ENCODE measurements at places on chromosomes 2 and 18.

DNA sequence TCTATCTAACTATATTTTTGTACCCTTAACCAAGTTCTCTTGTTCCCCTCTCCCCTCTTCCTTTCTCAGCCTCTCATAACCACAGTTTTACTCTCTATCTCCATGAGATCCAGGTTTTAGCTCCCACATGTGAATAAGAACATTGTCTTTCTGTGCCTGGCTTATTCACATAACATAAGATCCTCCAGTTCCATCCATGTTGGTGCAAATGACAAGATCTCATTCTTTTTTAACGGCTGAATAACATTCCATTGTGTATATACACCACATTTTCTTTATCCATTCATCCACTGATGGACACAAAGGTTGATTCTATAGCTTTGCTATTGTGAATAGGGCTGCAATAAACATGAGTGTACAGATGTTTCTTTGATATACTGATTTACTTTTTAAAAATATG is 83.9 kb upstream of the TMEM178A start:
- no peak for DNase-seq

GRCh38 chr2:240302041-240302440 is 133.4 kb upstream of the GPC1 start:
- no peak for DNase-seq

DNA sequence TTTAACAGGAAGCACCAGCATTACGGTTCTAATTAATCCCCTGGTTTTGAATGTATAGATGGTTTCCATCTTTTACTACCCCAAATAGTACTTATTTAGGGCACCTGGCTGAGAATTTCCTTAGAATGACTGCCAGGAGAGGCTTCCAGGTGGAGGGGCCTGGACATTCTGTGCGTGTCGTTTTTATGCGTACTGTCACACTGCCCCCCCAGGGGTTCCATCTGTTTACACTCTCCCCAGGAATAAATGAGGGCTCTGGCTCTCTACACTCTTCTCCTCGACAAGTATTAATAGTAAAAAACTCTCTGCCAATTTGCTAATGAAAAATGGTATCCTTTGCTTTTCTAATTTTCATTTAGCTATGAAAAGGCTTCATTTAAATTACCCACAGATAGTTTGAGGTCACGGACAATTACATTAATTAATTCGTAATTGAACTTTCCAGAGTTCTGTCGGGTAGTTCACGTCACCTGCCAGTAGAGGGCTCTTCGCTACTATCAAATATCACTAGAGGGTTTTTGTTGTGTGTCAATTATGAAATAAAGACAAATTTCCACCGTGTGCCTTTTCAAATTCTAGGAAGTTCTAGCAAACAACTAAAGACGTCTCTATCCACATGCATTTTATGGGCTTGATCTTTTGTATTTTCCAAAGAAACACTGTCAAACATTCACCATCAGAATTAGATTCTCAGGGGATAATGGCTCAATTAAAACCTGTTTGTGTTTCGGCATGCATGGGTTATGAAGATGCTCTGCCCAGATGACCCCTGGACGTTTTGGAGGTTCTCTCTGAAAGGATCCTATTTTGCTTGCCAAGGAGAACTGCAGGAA is 88.8 kb upstream of the ASB18 start:
- DNase-seq, result peak; percentile 44

GRCh38 chr18:10120622-10121021 is 206.8 kb downstream of the VAPA start:
- no peak for DNase-seq

- no peak for DNase-seq
Measured at GRCh38 chr2:102662833-102663232, 43.5 kb downstream of the SLC9A2 start.

DNA sequence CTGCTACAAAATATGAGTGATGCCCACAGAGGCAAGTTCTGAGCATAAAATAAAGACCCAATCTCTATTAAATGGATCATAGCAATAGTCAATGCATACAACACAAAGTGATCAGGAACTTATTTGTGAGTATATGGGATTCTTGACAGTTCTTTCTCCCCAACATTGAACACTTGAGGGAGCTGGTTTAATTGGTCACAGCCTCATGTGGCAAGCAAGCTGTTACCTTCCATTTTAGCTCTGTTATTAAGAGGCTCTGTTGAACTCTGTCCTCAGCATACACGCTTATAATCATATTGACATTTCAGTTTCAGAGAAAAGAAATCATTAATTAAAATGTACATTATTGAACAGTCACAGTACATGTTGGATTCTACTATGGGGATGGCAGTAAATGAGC is 37.6 kb upstream of the PAX3 start:
- no peak for DNase-seq

GRCh38 chr18:26176134-26176533 is 42.5 kb downstream of the PSMA8 start:
- no peak for DNase-seq

DNA sequence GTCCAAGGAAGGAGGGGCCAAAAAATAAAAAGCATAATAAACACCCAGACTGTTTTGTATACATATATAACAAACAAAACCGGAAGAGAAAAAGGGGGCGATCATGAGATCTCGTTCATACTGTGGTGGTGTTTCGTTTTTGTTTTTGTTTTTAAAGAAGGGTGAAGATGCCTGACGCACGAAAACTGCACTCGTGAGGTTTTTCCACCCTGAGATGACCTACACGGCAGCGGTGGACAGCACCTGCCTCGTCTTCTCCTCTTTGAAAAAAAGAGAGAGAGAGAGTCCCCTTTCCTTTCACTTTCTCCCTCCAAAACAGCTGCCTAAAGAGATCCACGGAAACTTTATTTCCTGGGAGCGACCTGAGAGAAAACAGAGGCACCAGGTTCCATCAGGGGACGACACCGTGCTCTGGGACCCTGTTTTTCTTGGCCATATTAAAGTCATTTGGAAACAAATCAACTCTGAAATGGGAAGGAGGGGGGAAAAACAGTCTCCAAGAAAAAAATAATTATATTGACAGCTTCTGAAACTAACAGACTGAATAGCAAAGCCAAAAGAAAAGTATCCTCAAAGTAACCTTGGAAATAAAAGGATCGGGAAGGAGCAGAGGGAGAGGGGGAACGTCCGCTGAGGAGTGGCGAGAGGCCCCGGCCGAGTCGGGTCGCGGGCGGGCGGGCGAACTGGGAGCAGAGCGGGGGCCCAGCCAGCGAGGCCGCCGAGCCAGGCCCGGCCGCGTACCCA is 3.5 kb downstream of the POU3F3 start:
- no peak for DNase-seq

- no peak for DNase-seq
Measured at GRCh38 chr2:86470890-86471289, 29.7 kb downstream of the KDM3A start.

GRCh38 chr2:172211512-172211911 is 108.8 kb upstream of the DLX2 start:
- DNase-seq, result no peak

DNA sequence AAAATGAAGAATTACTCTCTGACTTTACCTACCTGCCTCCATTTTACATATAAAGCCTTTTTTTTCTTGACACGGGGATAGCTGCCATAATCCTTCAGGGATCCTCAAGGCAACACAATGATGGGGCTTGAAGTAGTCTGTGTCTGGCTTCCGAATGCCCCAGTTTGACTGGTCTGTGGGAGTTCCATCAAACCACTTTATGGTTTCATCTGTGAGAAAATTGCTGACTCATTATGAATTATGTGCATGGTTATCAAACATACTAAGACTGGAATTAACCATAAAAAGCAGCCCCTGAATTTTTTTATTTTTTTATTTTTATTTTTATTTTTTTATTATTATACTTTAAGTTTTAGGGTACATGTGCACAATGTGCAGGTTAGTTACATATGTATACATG is 117.5 kb downstream of the PLA2R1 start:
- DNase-seq, result no peak

DNA sequence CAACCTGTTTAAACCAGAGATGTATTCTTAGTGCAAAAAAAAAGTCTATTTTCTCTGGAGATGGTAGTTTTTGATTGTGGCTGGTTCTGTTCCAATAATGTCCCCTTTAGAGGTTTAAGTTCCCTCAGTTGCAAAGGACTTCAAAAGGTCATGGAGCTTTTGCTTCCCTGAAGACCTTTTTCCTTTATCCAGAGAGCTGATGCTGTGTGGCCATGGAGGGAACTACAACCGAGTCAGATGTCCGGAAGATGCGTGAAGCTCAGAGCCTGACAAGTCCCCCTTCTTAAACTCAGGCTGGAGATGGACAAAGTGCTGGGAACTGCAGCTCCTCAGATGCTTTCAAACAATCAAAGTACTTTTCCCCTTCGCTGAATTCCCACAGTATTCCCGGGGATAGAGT is 176.1 kb downstream of the TMEM18 start:
- DNase-seq, result no peak

GRCh38 chr2:111702119-111702803 is 181.7 kb downstream of the ANAPC1 start:
- DNase-seq, result peak; percentile 86

DNA sequence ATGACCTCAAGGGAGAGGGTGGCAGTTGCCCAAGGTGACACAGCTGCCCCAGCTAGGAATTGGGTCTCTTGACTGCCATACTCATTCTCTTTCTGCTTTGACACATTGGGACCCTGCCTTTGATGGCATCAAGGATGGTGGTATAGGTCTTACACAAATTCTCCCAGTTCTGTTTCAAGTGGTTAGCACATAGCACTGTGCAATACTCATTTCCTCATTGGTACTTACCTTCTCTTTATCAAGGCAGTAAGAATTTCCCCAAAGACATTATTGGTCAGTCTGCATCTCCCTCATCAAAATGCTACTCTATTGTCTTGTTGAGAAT is 35.9 kb upstream of the CCDC93 start:
- no peak for DNase-seq

- no peak for DNase-seq
Measured at GRCh38 chr2:236264256-236264655, at the start of gene ASB18. Gene ASB18 (minus strand): TSS chr2:236264406. CDS start chr2:236264345, 61 bp downstream.

DNA sequence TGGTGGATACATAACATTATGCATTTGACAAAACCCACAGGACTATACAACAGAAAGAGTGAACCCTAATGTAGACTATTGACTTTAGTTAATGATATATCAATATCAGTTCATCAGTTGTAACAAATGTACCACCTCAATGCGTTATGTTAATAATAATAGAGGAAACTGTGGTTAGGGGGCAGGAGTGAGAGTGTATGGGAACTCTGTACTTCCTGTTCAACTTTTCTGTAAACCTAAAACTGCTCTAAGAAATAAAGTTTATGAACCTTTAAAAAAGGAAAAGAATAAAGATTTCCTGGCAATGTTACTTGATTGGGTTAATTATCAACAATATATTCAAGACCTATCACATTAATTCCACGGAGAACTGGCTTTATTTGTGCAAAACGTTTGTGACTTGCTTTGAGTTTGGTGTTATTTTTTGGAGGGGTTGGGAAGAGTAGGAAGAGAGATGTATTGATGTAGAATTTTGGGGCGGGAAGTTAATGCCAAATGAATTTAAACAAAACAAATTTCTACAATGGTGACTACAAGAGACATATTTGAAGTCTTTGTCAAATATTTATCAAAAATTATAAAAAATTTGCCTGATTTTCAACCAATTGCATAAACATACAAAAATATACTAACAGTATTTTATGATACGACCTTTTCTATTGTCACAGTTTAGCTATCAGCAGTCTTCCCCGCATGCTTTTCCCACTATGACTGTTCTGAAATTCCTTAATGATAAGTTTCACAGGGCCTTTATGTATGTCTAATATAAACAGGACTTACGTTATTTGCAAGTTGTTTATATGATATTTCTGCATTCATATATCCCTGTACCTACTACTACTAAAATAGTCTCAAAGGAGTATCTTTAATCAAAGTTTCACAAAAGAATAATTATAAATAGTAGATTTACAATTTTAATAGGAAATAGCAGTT is 2.1 kb upstream of the RTN4 start:
- peak; percentile 68 for DNase-seq

DNA sequence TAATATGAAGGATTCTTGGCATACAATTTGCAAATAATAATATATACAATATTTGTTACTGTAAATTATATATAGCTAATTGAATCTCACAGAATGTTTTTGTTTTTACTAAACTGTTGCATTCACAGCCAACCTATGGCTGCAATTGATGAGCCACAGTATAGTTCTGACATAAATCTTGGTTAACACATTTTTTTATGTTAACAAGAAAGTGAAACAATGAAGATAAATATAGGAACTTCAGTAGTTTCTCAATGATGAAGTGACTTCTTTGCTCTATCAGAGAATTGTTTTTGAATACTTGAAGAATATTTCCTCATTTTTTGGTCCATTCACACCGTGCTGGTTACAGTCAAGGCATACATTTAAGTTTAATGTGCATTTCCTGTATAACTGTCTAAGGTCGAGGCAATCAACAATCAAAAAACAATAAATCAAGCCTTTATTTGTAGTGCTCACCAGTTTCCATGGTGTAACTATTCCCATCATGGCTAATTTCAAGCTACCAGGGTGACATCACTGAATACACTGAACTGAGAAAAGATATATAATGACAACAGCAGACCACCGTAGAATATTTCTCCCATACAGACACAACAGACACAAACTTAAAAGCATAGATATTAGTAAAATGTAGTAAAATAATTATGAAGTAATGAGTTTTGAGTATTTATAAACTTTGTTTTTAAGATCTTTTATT is 12.9 kb upstream of the ETAA1 start:
- no peak for DNase-seq

GRCh38 chr2:191845248-191845715 is 1.6 kb downstream of the CAVIN2 start:
- DNase-seq, result peak; percentile 67
